ENCODE measurements at places on chromosomes 13 and 19. TPM values are rescaled to one million over a fixed set of nuclear protein-coding genes. Genes with fewer than 3 reads are reported as not detected.

DNA sequence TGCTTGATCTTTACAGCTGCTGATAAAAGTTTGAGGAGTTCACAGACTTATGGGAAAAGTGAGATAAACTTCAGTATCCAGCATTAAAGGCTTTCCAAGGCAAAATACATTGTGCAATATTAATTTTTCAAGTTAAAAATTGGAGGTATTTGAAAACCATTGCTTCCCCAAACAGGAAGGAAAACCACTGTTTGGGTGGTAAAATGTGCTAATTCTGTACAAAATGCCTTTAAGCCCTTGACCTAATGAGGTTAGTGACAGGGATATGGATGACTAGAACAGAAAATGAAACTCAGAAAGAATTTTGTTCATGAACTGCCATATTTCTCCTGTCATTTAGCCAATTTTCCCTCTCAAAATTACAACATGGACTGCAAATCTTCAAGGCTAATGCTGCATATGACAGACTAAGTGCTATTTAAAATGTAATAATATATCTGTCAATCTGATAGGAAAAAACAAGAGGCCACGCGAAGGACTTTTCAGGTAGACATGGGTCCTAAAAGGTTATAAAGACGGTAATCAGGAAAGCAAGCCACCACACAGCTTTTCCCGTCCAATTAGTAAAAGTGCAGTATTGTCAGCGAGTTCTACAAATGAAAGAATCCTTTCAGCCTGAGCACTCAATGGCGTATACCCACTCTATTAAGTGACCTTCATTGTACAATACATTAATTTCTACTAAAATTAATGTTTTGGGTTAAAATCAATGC, 212.8 kb downstream of the ENOX1 start:
- no peak overlapping the region for H3K4me3 ChIP-seq
- no peaks in the 10 kb centered on the region for H3K27me3 ChIP-seq
- DNase-seq = no peak
- H3K4me1 ChIP-seq = peaks cover 26% of the 10 kb centered on the region
- H3K36me3 ChIP-seq = no peaks in the 10 kb centered on the region

GRCh38 chr19:30046522-30046921, 104.5 kb downstream of the URI1 start:
- DNase-seq = no peak
- no peaks in the 10 kb centered on the region for H3K36me3 ChIP-seq
- no peak overlapping the region for H3K27ac ChIP-seq
- no peaks in the 10 kb centered on the region for H3K4me1 ChIP-seq
- no peak overlapping the region for H3K4me3 ChIP-seq
- no peaks in the 10 kb centered on the region for H3K27me3 ChIP-seq

DNA sequence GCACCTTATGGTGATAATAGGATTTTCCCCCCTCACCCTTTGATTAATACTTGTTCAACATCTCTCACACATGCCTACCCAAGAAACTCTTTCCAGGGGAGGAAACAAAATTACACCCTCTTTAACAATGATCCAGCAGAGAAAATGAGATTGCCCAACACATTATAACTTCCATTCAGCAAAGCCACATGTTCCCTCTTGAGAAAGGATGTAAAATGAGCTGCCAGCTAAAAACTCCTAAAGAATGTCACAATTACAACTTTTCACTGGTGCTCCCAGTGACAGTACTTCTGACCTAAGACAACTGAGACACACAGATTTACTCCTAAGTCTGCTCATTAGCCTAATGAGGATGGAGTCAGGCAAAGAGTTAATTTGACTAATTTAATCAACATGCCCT, 621.4 kb downstream of the DIAPH3 start:
- no peak overlapping the region for H3K27ac ChIP-seq
- no peaks in the 10 kb centered on the region for H3K4me1 ChIP-seq
- H3K36me3 ChIP-seq = no peaks in the 10 kb centered on the region
- H3K4me3 ChIP-seq = no peak overlapping the region
- H3K27me3 ChIP-seq = no peaks in the 10 kb centered on the region

GRCh38 chr19:30806311-30806710, 434.1 kb downstream of the ZNF536 start:
- no peaks in the 10 kb centered on the region for H3K27me3 ChIP-seq
- no peak for DNase-seq
- H3K36me3 ChIP-seq = no peaks in the 10 kb centered on the region

DNA sequence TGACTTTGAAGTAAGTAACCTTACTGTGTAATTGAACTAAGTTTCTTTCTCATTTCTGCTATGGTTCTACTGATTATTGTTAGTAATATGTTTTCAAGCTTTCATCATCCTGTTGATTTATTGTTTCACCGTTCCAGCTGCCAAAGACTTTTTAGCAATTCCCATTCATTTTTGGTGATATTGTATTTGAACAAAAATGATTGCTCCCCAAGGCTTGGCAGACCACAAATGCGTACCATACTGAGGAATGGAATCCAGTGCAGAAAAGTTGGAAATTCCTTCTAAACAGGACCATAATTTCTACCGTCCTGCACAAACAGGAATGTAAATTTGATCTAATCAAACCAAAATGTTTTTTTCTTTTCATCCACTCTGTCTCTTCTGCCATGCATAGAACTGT, 10.7 kb downstream of the EPSTI1 start:
- no peaks in the 10 kb centered on the region for H3K36me3 ChIP-seq
- H3K4me3 ChIP-seq = no peak overlapping the region
- H3K27ac ChIP-seq = peak overlapping the region; percentile 13
- peaks cover 23% of the 10 kb centered on the region for H3K4me1 ChIP-seq
- peak; percentile 43 for DNase-seq

- H3K27ac ChIP-seq = no peak overlapping the region
- H3K36me3 ChIP-seq = no peaks in the 10 kb centered on the region
- no peak overlapping the region for H3K4me3 ChIP-seq
- peak; percentile 39 for DNase-seq
Measured at GRCh38 chr19:40147693-40148347, 43.4 kb upstream of the MAP3K10 start.

- no peaks in the 10 kb centered on the region for H3K27me3 ChIP-seq
- no peak overlapping the region for H3K4me3 ChIP-seq
- peaks cover 19% of the 10 kb centered on the region for H3K36me3 ChIP-seq
- no peak overlapping the region for H3K27ac ChIP-seq
Measured at GRCh38 chr19:13073263-13073662, 29.4 kb downstream of the LYL1 start.

- H3K36me3 ChIP-seq = no peaks in the 10 kb centered on the region
Measured at GRCh38 chr13:98033277-98034247, 80.1 kb downstream of the IPO5 start.

FFAR3 gene
- not detected for total RNA-seq

SCAF1 gene
- total RNA-seq = 27.3 TPM

CEACAM3 gene
- not detected for total RNA-seq

CASP14 gene
- total RNA-seq = not detected

PTH2 gene
- not detected for total RNA-seq

ZNF90 gene
- total RNA-seq = not detected

CCDC70 gene
- 0.34 TPM for total RNA-seq

CYP2A6 gene
- not detected for total RNA-seq
